LoVo (cell line): ENCODE measurements at places on chromosomes 2 and 18.

- peak; percentile 58 for DNase-seq
Measured at GRCh38 chr2:127217470-127218325, 2.4 kb downstream of the CYP27C1 start.

- no peak for DNase-seq
Measured at GRCh38 chr2:199916980-199917379, 5.9 kb downstream of the C2orf69 start.

DNA sequence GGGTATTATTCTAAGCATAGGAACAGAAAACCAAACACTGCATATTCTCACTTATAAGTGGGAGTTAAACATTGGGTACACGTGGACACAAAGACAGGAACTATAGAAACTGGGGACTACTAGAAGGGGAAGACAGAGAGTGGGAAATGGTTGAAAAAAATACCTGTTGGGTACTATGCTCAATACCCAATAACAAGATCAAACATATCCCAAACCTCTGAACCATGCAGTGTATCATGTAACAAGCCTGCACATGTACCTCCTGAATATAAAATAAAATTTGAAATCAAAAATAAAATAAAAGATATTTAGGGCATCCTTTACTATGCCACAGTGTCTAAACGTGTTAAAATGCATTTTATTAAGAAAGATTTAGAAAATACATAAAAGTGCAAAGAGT lies 221.0 kb upstream of the TFPI start:
- DNase-seq = no peak

DNA sequence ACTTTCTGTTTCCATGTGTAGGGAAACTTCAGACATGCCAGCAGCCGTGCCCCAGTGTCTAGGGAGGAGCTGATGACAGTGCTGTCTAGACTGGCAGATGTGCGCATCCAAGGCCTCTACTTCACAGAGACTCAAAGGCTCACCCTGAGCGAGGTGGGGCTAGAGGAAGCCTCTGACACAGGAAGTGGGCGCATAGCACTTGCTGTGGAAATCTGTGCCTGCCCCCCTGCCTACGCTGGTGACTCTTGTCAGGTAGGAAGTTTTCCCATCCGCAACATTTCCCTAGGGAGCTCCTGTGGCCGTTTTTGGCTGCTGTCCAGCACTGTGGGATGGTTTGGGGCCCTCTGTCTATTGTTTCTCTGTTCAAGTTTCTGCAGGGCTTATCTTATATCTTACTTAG lies 143.1 kb upstream of the TTC39C start:
- peak; percentile 68 for DNase-seq

DNA sequence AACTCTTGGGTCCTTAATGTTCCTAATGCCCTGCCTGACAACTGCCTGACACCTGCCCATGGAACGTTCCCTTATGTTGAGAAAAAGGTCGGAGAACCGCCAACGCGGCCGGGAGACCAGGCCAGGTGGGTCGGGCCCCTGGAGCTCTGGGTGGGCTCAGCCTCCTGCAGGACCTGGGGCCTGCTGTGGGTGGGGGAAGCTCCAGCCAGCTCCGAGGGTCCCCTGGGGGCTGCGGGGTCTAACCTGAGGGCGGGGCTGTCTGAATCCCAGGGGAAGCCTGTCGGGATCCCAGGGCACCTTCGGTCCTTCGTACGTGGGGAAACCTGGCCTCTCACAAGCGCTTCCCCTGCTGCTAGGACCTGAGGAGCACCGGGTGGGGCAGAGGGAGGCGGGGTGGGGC lies 296.0 kb downstream of the NDUFA10 start:
- no peak for DNase-seq

DNA sequence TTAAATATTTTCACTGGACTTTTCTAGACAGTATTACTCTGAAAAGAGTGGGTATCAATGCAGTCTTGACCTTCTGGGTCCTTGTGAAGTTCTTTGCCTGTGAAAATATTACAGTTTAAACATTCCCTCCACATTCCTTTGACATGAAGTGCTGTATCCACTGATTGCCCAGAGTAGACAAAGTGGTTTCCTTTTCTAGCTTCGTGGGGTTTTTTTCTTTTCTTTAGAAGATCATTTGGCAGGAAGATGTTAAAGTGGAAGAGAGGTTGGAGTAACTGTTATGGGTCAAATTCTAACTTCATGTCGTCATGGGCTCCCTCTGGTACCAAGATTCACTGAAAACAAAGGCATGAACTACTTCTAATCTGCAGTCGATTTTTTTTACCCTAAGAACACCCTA lies 496.9 kb downstream of the EPHA4 start:
- no peak for DNase-seq

- no peak for DNase-seq
Measured at GRCh38 chr2:36399050-36399449, 43.5 kb downstream of the CRIM1 start.

DNA sequence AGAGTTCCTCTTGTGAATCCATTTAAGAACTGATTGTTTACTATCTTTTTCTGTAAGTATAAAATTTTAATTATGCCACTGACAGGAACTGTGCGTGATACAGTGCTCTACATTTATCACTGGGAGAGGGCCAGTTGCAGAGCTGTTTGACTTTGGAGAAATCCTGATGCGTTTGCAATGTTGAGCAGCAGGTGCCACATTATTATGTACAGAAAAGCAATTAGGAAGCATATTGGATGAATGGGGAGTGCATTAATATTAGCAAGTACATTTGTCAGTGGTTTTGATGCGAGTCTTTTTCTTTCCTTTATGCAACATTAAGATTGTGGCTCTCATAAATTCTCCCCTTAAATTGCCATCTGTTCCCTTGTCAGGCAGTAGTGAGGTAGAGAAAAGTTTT lies 302.3 kb upstream of the FANCL start:
- DNase-seq = no peak

DNA sequence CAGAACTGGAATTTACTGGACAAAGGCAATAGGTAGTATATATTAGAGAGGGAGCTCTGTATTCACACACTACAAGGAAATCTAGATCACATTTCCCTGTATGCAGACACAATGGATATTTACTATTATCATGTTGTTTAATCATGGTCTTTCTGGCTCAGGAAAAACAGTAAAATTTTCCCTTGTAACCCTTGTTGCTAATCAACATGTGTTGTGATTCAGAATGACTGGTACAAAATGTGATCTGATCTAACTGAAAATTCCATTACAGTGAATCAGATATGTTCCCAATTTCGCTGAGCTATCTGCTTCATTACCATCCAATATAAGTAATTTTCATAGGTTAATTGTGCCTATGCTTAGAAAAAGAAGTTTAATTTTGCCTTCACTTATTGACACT lies 1109.7 kb downstream of the LRP1B start:
- DNase-seq = no peak

GRCh38 chr18:22409445-22409844 lies 8.3 kb downstream of the CTAGE1 start:
- DNase-seq = no peak

DNA sequence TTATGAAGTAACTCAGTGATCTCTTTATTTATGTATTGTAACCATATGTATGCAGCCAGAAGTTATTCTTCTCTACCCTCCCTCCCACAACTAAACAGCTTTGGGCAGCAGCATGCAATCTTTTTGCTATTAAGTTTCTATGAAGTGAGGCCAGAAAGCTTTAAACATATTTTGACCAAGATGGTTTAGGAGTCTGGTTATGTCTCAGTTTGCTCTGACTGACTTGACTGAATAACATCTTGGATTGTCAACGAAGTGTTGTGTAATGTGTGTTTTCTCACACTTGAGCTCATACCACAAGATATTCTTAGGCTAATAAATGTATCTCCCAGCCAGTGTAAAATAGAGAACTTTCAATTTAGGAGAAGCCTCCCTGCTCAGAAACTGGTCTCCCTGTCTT lies 104.3 kb downstream of the TTC27 start:
- no peak for DNase-seq

DNA sequence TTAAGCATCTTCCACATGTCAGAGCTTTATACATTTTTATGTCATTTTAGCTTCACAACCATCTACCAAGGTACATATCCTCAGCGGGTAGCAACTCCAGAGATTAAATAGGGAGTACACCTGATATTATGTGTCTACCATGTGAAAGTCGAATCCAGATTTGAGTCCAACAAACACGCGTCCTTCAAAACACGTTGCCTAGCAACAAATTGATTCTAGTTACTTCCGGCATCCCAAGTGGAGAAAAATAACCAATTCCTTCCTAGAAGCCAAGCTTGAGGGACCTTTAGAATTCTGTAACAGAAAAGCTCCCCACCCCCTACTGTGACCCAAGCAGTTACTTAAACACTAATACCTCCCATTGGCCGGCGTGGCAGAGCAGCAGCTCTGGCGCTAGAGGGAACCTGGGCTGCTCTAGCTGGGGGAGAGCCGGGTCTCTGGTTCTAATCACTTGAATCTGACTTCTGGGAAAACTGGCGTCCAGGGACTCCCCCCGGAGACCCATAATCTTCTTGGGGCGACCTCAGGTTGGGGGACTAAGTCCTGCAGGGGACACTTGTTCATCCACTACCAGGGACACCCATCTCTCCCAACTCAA lies at the start of gene ERICH2:
Gene ERICH2 (plus strand): TSS at position 371 of the 598 bp plus-strand sequence. CDS start 304 bp downstream, outside the sequence.
- DNase-seq = peak; percentile 54

DNA sequence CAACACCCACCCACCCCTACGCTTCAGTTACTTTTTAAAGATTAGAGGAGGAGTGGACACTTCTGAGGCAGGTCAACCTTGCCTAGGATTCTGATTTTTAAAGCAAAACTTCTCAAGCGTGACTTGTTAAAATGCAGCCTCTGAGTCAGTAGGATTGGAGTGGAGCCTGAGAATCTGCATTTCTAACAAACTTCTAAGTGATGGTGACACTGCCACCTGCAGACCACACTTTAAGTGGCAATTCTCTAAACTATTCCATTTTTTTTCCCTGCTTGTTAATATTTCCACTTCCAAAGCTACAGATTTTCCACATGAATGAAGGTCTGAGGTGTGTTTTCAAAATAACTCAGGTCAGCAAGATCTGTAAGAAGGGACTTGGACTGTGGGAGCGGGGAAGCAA lies 171.1 kb upstream of the CCDC150 start:
- DNase-seq = no peak

DNA sequence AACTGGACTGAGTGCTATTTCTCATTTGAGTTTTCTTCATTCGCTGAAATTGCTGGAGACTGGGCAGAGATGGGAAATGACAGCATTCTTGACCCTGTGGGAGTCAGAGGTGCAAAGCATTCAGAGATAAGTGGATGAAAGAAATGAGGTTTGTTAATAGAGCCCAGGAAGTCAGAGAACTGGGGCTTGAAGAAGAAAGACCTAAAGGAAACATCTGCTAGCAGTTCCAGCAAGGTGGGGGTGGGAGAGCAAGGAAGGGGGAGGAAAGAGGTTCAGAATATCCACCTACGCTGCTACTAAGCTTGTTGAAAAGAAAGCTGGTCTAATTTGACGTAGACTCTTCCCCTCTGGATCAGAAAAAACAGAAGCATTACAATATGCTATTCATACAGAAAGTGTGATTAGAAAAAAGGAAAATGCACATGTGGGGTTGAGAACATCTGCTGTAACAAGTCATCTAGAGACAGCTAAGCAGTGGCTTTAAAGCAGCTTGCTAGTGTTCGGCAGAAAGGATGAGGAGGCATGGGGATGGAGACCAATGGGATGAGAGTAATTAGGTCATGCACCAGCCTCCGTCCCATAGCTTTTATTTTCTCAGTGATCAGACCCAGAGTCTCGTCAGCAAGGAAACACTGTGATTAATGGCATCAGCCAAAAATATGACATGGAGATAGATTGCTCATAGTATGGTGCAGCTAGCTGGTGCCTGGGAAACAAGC lies 29.7 kb downstream of the NAB1 start:
- no peak for DNase-seq

- no peak for DNase-seq
Measured at GRCh38 chr2:222747526-222748160, 76.2 kb downstream of the MOGAT1 start.

GRCh38 chr2:150732064-150732463 lies 244.6 kb upstream of the RND3 start:
- no peak for DNase-seq

- no peak for DNase-seq
Measured at GRCh38 chr18:7601246-7601615, 34.1 kb downstream of the PTPRM start.

GRCh38 chr2:159775021-159775420 lies 23.0 kb downstream of the CD302 start:
- DNase-seq = no peak

DNA sequence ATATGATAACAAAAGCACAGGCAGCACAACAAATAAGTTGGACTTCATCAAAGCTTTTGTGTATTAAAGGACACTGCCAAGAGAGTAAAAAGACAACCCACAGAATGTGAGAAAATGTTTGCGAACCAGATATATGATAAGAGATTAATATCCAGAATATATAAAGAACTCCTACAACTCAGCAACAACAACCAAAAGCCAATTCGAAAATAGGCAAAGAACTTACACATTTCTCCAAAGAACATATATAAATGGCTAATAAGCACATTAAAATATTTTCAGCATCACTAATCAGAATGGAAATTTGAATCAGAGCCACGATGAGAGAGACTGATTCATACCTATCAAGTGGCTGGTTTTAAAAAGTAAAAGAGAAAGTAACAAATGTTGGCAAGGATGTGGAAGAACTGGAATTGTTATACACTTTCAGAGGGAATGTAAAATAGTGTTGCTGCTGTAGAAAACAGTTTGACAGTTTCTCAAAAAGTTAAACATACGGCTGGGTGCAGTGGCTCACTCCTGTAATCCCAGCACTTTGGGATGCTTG lies 25.2 kb downstream of the EPB41L5 start:
- DNase-seq = no peak

DNA sequence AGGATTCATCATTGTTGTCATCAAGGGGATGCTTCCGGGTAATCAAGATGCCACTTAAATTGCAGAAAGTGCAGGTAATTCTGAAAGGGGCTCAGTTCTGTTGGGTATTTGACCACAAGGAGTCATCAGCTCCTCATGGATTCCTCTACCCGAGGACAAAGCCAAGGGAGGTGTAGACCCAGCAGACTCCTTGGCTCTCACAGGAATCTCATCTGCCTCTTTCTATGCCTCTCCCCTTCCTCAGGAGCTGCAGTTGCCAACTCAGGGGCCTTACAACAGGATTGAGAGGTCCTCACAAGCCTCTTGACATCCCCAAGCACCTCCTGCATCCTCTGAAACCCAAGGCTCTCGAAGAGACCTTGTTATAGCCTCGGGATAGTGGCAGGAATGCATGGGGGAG lies 44.0 kb downstream of the ITGB6 start:
- no peak for DNase-seq

DNA sequence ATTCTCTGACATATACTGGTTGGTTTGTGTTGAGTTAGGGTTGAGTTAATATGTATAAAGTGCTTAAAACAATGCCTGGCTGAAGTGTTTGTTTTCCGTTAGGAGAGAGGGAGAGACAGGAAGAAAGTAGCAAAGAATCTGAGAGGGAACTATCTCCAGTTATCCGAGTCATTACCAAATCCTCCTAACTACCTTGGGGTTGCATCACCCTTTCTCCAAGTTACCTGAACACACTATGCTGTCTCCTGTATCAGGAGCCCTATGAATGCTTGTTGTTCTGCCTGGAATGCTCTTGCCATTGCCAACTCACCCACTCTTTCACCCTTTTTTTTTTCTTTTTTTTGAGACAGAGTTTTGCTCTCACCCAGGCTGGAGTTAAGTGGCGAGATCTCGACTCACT lies 47.9 kb upstream of the ITGAV start:
- DNase-seq = no peak
